CD4-positive, alpha-beta T cell treated with Interleukin-17A for 1 hour (primary cell): ENCODE measurements at places on chromosomes 4 and X.

DNA sequence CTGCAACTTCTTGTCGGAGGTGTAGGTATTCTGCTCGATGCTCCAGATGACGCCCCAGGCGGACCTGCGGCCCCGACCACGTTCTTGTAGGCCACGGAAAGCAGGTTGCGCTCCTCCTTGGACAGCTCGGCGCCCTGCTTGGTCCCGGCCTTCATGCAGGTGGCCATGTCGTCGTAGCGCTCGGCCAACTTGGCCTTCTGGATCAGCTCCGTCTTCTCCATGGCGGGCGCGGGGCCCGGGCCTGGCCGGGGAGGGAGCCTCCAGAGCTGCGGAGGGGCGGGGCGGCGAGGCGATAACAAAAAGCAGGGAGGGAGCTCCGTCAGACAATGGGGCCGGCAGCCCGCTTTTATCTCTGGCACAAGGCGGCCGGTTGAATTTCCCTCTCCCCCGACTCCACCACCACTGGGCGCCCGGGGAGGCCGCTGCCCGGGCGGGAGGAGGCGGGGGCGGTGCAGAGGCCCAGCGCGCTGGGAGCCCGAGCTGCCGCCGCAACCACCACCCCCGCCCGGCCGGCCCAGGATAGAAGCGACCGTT lies 28.3 kb upstream of the DRP2 start:
- no peak for DNase-seq

DNA sequence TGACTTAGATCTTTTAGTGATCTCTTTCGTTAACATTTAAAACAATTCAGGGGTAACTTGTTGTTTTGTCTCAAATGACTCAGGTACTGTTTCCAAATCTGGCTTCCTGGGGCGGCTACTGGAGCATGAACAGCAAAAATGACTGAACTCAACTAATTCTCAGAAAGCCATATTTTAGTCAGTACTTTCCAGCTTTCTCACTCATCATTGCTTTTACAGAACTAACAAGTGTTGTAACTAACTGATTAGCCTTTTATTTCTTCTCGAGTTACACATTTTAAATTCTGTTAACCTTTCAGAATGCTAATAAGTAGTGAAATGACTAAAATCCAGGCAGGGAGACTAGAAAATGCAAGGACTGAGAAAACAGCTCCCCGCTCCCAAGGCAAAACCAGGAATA lies 55.3 kb downstream of the JADE3 start:
- no peak for DNase-seq

DNA sequence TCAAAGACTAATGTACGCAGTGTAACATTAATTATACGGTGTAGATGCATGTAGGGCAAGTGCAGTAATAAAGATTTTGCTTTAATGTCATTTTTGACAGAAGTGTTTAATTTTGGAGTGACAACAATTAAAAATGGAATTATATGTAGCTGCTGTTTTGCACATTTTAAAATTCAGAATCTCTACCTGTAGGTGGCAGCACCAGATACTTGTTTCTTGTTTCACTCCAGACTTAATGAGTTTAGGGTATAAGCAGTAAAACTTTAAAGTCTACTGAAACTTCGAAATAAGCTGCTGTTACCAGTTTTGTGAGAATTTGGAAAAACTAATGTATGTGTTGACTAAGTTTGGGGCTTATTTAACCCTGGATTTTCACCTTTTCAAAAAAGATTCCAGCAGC lies 144.9 kb downstream of the POLA1 start:
- peak; percentile 29 for DNase-seq

GRCh38 chrX:7272346-7272745 lies 124.4 kb upstream of the PUDP start:
- DNase-seq = no peak

DNA sequence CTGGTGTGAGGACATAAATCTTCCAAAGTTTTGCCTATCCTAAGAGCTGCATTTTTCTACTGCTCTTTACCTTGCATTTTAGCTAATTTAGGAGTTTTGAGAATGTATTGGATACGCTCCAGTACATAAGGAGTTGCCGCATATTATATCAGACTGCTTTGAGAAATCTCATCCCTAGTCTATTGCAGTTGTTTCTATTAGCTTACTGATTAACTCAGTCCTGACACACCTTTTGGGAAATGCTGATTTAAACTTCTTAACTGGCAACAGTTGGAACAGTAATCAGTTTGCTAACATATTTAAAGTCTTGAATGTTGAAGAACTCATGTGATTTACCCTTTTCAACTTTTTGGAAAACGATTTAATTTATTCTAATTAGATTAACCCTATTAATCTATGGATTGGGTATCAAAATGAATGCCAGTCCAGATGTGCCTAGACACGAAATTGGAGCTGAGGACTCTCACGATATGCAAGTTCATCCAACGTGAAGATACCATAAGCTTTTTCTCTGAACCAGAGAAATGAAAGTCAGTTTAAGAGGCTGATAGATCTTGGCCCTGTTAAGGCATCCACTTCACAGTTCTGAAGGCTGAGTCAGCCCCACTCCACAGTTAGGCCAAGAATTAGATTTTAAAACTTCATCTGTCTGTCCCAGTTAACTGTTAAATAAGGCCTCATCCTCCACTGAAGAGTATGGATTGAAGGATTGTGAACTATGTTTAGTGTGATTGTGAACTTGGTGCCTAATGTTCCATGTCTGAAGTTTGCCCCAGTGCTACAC lies 90.0 kb downstream of the MAOA start:
- DNase-seq = no peak
